ENCODE measurements at places on chromosomes 5 and 9.
A peak's percentile ranks its signal among the peaks of the same experiment; 100 is the strongest.

- no peak for DNase-seq
These were observed 57.9 kb upstream of the CNOT6 start for GRCh38 chr5:180436275-180436674.

- no peak for DNase-seq
These were observed 19.0 kb downstream of the NAA35 start for GRCh38 chr9:85959955-85960354.

GRCh38 chr9:36936498-36936831 lies 97.6 kb downstream of the PAX5 start:
- DNase-seq: no peak

- DNase-seq: no peak
These were observed 1860.0 kb upstream of the WWC1 start for GRCh38 chr5:166431456-166431855.

GRCh38 chr5:150780187-150780692 lies 1.7 kb downstream of the SMIM3 start:
- DNase-seq: peak; percentile 41

GRCh38 chr5:170021506-170021905 lies 41.2 kb upstream of the INSYN2B start:
- no peak for DNase-seq

GRCh38 chr5:1448511-1449011 lies 3.3 kb upstream of the SLC6A3 start:
- DNase-seq: no peak

DNA sequence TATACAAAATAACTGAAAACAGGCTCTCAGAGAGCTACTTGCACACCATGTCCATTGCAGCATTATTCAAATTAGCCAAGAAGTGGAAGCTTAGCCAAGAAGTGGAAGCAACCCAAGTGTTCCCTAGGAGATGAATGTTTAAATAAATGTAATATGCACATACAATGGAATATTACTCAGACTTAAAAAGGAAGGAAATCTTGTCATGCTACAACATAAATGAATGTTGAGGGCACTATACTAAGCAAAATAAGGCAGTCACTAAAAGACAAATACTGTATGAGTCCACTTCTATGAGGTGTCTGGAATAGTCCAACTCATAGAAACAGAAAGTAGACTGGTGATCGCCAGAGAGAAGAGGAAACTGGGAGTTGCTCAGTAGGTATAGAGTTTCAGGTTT lies 438.1 kb downstream of the MAT2B start:
- DNase-seq: no peak

DNA sequence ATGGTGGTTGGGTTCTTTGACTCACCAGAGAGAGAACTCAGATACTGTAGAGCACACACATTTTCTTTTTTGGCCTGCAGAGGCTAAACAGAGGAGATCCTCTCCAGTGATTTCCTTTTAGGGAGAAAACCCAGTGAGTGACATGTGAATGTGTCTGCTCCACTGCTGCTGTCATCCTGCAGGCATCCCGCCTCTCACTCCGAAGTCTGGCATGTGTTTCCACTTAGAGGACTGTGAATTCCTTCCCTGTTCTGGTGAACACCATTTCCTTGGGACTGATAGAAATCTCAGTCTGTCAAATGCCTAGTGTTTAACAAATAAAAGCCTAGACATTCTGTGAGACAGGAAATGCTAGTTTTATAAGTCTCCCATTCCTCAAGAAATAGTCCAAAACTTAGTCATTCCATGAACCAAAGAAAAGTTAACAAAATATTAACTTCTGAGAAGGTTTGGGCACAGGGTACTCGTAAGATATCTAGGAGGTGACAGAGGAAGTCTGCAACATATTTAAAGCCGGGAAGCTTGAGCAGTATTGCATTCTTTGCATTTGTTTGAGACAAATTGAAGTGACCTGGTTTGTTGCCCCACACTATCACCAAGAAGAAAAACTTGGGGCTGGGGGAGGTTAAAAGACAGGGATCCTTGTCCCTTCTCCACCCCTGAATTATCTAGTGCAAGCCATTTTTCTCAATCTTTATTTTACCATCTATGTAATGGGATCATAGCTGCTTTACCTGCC lies 74.9 kb upstream of the NIPAL4 start:
- no peak for DNase-seq

- DNase-seq: peak; percentile 70
These were observed 156.1 kb upstream of the ERCC6L2 start for GRCh38 chr9:95719354-95719753.

DNA sequence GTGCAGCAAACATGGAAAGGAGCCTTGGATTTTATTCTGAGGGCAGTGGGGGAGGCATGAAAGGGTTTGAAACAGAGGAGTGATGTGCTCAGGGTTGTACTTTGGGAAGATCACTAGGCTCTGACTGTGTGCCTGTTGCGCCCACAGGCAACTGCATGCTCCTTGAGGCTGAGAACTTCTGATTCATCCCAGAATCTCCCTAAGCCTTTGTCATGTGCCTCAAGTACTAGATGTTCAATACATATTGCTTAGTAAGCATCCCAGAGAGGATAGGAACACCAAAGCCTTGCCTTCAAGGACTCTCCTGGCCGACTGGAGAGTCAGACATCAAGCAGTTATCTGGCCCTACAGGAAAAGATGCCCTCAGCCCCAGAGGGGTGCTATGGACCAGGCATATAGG lies 54.1 kb downstream of the ARHGEF37 start:
- no peak for DNase-seq

DNA sequence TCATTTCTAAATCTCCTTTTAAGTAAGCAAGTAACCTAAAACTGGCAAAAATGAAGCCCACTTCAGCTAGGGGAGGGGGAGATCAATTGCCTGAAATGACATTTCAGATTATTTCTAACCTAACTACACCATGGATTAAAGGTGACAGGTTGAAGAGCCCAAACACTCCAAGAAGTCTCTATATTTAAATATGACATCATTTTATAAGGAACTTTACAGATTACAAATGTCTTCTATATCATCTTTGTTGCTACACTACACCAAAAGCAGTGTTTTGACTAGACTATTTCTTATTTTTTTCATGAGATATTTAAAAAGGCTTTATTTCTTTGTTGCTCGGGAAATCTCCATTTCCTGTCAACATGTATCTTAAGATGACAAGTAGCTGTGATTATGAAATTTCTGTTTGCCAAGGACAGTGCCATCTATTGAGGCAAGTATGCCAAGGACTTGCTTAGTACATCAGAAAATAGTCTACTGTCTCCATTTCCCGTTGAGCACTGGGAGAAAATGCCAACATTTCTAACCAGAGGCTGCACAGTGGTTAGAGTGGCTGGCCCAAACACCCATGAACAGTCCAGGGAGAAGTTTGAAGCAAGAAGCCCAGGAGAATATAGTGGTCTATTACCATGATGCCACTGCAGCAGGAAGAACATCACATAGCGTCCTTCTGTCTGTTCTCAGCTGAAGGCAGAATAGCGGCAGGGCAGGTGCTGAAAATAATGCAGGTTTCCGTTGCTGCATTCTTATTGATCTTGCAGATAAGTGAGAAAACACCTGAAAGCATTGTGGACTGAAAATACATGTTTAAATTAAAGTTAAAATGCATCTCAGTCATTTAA lies 93.4 kb upstream of the ITGA2 start:
- DNase-seq: no peak

DNA sequence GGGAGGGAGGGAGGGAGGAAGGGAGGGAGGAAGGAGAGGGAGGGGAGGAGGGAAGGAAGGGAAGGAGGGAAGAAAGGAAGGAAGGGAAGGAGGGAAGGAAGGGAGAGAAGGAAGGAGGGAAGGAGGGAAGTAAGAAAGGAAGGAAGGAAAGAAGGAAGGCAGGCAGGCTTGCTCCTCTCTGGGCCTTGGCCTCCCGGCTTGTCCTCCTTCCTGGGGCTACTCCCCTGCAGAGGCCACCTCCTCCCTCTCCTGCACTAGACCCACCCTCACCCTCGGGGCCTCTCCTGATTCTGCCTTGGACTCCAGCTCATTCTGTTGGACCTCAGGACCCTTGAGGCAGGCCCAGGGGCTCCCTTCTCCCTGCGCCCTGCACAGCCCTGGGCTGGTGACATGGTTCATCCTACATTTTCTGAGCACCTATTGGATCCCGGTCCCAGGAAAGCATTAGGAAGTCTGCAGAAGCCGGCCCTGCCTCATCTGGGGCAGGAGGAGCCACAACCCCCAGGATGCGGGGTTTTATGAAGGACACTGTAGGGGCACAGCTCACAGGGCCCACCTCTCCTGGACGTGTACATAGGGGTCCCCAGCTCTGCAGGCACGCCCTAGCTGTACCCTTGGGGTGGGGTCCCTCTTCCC lies 23.0 kb downstream of the LHX3 start:
- no peak for DNase-seq
